ENCODE measurements at places on chromosomes 6 and 20. TPM values are rescaled to one million over a fixed set of nuclear protein-coding genes. Genes with fewer than 3 reads are reported as not detected.

GRCh38 chr20:15081261-15081660 is 743.8 kb upstream of the FLRT3 start:
- no peak for DNase-seq

- no peak for DNase-seq
These were observed 59.8 kb upstream of the MYL9 start for GRCh38 chr20:36481380-36482043.

GRCh38 chr6:12208673-12209072 is 81.5 kb upstream of the EDN1 start:
- no peak for DNase-seq

The FRMD1 gene
- total RNA-seq = 23.1 TPM
